Small intestine (tissue), 16 donors: ENCODE measurements at places on chromosomes 4 and X.
A peak's percentile ranks its signal among the peaks of the same experiment; 100 is the strongest.

- no peak for DNase-seq
Observed at GRCh38 chr4:146550161-146550560, 28.4 kb upstream of the SLC10A7 start.

GRCh38 chr4:15675356-15675755 is 6.3 kb upstream of the FAM200B start:
- DNase-seq: no peak

DNA sequence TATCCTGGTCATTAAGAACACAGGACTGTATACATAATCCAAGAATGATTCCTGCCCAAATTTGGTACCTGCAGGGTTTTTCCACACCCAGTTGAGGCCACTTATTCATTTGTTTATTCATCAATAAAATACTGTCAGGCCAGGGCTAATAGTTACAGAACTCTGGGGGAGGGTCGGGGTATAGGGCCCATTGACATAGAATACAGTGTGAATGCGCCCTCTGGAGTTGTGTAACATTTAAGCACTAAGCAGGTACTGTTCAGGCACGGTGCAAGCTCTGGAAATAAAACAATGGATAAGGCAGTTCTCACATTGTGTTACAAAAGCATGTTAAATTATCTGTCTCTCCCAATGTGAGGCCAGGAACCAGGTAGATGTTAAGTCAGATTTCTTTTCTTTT is 30.8 kb upstream of the LRBA start:
- DNase-seq: peak; percentile 8

- no peak for DNase-seq
Observed at GRCh38 chr4:31692399-31692940, 972.3 kb downstream of the PCDH7 start.

DNA sequence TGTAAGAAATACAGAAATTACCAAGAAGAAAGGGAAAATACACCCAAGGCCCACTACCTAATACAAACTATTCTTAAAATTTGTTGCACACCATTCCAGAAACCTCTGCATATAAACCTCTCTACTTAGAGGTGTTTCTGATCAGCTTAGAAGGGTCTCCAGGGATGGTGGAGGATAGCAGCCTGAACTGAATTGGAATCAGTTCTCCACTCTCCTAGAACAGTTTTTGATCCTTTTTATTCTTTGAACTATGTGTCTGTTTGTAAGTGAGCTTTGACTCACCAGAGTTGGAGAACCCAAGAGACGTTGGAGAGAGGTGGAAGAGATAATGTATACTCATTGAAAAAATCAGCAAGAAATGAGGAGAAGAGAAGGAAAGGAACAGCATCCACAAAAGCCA is 96.6 kb upstream of the OTUD4 start:
- no peak for DNase-seq

DNA sequence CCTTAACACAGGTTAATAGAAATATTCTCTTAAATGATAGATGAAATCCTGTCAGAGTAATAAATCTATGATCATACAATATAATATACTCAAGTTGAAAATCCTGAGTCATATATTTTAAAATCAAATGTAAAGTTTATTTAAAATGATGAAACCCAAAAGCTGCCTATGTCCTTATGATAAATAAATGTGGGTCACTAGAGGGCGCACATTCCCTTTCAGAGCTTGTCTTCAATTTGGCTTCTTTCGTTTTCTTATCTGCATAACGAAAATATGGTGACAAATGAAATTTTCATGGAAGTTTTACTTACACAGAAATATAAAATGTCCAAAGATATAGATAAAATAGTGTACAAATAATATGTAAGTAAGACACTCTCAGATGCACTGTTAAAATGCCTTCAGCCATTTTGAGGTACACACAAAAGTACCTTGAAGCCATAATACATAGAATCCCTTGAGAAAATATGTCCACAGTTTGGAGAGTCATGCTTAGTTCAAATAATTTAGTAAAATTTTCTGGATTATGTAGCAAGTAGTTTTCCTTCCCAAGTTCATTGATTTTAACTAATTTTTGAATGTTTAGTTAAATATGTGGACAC is 680.4 kb downstream of the DMD start:
- DNase-seq: peak; percentile 50

- peak; percentile 81 for DNase-seq
Observed at GRCh38 chrX:106726485-106727437, at the start of gene RNF128. Gene RNF128 (plus strand): TSS chrX:106726701. CDS start chrX:106726914, 213 bp downstream.

- no peak for DNase-seq
Observed at GRCh38 chrX:37371578-37371991, 22.4 kb downstream of the PRRG1 start.

DNA sequence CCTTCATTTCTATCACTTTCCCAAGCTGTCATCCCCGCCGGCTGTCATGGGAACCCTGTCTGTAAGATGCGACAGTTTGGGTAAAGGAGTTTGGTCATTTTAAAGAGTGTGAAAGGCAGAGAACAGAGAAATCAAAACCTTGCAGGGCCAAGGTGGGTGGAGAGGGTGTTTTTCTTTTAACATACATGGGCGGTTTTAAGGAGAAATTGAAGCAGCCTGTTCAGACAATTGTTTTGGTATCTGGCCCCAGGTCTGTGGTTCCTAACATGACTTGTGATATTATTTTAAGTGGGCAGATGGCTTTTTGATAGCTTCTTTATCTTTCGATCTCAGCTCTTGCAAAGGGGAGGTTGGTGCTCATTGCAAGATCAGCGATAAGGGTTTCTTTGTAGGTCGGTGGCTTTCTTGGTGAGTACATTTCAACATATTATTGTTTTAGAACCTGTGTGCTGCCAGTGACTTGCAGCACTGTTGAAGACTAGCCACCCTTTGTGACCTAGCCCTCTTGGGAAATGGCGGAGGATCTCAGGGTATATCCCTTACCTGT is 3.7 kb downstream of the PPP1R3F start:
- DNase-seq: no peak

GRCh38 chr4:41061482-41062185 is 152.7 kb downstream of the APBB2 start:
- DNase-seq: no peak

DNA sequence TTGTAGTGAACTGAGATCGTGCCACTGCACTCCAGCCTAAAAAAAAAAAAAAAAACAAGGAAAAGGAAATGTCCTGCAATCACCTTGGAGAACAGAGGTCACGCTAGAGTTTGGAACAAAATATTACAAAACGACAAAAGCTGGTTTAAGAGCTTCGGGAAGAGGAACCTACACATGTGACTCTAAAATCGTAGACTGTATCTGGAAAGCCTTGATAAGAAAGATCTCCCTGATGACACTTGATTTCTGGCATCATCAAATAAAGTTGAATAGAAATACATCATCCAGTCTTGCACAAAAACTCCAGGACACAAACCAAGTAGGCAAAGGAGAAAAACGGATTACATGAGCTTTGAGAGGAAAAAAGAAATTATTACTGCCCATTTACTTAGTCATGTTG is 31.1 kb upstream of the DOCK11 start:
- no peak for DNase-seq

DNA sequence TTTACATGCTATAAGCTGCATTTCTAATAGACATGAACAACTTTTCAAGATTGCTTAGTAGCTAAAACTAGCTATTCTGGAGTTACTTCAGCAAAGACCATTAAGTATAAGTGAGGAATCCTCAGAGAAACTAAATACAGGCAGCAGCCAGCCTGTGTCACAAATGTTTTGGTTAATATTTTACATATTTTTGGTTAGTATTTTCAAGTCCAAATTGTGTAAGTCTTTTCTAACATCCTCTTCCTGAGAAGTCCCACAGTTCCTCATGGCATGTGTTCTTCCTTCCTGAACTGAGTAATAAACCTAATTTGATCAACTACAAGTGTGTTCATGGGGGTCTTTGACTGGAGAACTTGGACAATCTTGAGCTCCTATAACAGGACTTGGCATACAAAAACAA is 42.4 kb upstream of the MCF2 start:
- no peak for DNase-seq

GRCh38 chr4:19134685-19135084 is 1113.1 kb upstream of the LCORL start:
- DNase-seq: no peak

- no peak for DNase-seq
Observed at GRCh38 chrX:136493011-136493410, 4.4 kb upstream of the HTATSF1 start.

GRCh38 chr4:85812776-85813175 is 337.8 kb downstream of the ARHGAP24 start:
- DNase-seq: no peak

- DNase-seq: no peak
Observed at GRCh38 chrX:78595901-78596502, 63.1 kb downstream of the RTL3 start.
